Nasal cavity respiratory epithelium epithelial cell of viscerocranial mucosa (primary cell): ENCODE measurements at places on chromosomes 7 and 10. TPM values are rescaled to one million over a fixed set of nuclear protein-coding genes. Genes with fewer than 3 reads are reported as not detected.

MYPN gene
- under 0.01 TPM in 1 of 2 replicates, not detected in the other for total RNA-seq

TDRD1 gene
- not detected in 2 replicates for total RNA-seq

ASZ1 gene
- total RNA-seq, result not detected in 2 replicates

PVRIG gene
- not detected in 2 replicates for total RNA-seq

PPP1R17 gene
- not detected in 2 replicates for total RNA-seq

FAM237B gene
- total RNA-seq, result not detected in 2 replicates

SH2D4B gene
- total RNA-seq, result under 0.01 and 0.07 TPM in 2 replicates

CYP3A5 gene
- 2.9 and 5.1 TPM in 2 replicates for total RNA-seq

COL28A1 gene
- under 0.01 TPM in 1 of 2 replicates, not detected in the other for total RNA-seq

ASCC1 gene
- total RNA-seq, result 31.8 and 35.7 TPM in 2 replicates

GTF2IRD1 gene
- total RNA-seq, result 22.2 and 35.3 TPM in 2 replicates

SPDYE8 gene
- total RNA-seq, result not detected in 2 replicates

SLC18A3 gene
- not detected in 2 replicates for total RNA-seq

C10orf143 gene
- total RNA-seq, result 0.34 and 0.78 TPM in 2 replicates

SLC13A4 gene
- 0.07 TPM in 1 of 2 replicates, not detected in the other for total RNA-seq

WNT2 gene
- not detected in 2 replicates for total RNA-seq

GPER1 gene
- under 0.01 and 0.21 TPM in 2 replicates for total RNA-seq

GPR85 gene
- 0.34 and 3.6 TPM in 2 replicates for total RNA-seq

CRTAC1 gene
- 0.14 TPM in 1 of 2 replicates, not detected in the other for total RNA-seq

GNG11 gene
- total RNA-seq, result under 0.01 and 0.07 TPM in 2 replicates

TWNK gene
- 17.8 and 30.3 TPM in 2 replicates for total RNA-seq

MYO3A gene
- total RNA-seq, result not detected in 2 replicates

SEPTIN14 gene
- total RNA-seq, result not detected in 2 replicates

CALHM3 gene
- total RNA-seq, result not detected in 2 replicates

GATA3 gene
- 0.34 and 0.36 TPM in 2 replicates for total RNA-seq

ZC3HAV1L gene
- total RNA-seq, result 4.8 and 19.4 TPM in 2 replicates

NEUROD6 gene
- total RNA-seq, result not detected in 2 replicates

GBX1 gene
- not detected in 2 replicates for total RNA-seq

LEP gene
- total RNA-seq, result under 0.01 and 0.28 TPM in 2 replicates

FGF8 gene
- 0.68 TPM in 1 of 2 replicates, not detected in the other for total RNA-seq

CTAGE6 gene
- total RNA-seq, result 1.00 TPM in 1 of 2 replicates, not detected in the other

DNAJC1 gene
- total RNA-seq, result 66.8 and 123 TPM in 2 replicates

TAS2R4 gene
- total RNA-seq, result 1.0 and 6.4 TPM in 2 replicates

PTCD1 gene
- 8.9 and 10.3 TPM in 2 replicates for total RNA-seq

SUN3 gene
- total RNA-seq, result 1.4 TPM in 1 of 2 replicates, not detected in the other

CPA4 gene
- 8.2 and 21.3 TPM in 2 replicates for total RNA-seq

PRTFDC1 gene
- 2.1 and 5.3 TPM in 2 replicates for total RNA-seq

ABCB8 gene
- total RNA-seq, result 19.5 and 24.8 TPM in 2 replicates

TYW1 gene
- total RNA-seq, result 26.0 and 36.1 TPM in 2 replicates

PODXL gene
- total RNA-seq, result 0.34 and 0.50 TPM in 2 replicates

CDH23 gene
- total RNA-seq, result under 0.01 and 0.14 TPM in 2 replicates

RBM48 gene
- 7.9 and 11.8 TPM in 2 replicates for total RNA-seq

PTPN20 gene
- total RNA-seq, result 3.4 and 4.0 TPM in 2 replicates

ARHGAP22 gene
- total RNA-seq, result 4.4 and 9.5 TPM in 2 replicates
